Stimulated activated CD4-positive, alpha-beta T cell treated with anti-CD3 and anti-CD28 coated beads, Interleukin-1b, Interleukin-23, amount 100 ng/mL, for 48 hours (primary cell): ENCODE measurements at places on chromosomes 11 and 22.

GRCh38 chr11:60170566-60170965 is 12.3 kb downstream of the MS4A6A start:
- no peak for DNase-seq

- no peak for DNase-seq
Measured at GRCh38 chr11:86069408-86070101, 671 bp upstream of the PICALM start.

- DNase-seq, result no peak
Measured at GRCh38 chr11:69411257-69411924, 70.1 kb upstream of the LINC01488 start.

DNA sequence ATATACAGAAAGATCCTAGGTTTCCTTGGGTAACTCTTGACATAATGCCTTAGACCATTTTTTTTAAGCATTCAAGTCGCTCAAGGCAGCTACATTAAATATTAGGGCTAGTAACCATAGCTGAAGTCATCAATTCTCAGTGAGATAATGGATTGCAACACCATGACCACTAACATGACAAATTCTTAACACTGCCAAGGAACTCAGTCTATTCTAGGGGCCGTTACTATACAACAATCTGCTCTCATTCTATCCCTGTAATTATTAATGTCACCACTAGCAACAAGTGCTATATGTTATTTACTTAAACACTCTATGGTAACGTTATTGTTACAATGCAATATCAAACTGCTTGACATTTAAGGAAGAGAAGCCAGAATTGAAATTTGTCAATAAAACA is 3.2 kb upstream of the STK33 start:
- no peak for DNase-seq

GRCh38 chr11:68373189-68373814 is 60.9 kb downstream of the LRP5 start:
- DNase-seq, result no peak
